Posterior cingulate gyrus (tissue), 11 donors: ENCODE measurements at places on chromosomes 1 and 21.

GRCh38 chr1:18606443-18607288 lies 24.0 kb upstream of the PAX7 start:
- no peak for DNase-seq

DNA sequence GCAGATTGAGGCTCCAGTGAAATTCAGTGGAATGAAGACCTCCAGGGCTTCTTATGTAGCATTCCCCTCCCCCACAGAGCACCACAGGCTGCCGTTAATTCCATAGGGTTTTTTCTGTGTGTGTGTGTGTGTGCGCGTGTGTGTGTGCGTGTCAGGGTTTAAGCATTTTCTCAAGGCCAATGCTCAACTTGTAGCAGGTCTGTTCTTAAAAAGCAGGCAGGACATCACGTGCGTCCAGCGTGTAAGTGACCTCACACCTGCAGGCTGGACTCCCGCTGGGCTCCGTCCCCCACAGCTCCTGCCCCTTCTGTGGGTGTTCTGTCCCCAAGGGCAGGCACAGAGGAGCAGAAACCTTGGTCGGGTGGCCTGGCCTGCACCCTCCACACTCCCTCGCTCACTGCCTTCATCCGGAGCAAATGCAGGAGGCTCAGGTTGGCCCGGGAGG lies 5.3 kb downstream of the PRDM16 start:
- no peak for DNase-seq

- no peak for DNase-seq
Measured at GRCh38 chr1:99268021-99268420, 3.7 kb downstream of the PLPPR4 start.

GRCh38 chr1:209379280-209379679 lies 204.2 kb upstream of the CAMK1G start:
- no peak for DNase-seq

DNA sequence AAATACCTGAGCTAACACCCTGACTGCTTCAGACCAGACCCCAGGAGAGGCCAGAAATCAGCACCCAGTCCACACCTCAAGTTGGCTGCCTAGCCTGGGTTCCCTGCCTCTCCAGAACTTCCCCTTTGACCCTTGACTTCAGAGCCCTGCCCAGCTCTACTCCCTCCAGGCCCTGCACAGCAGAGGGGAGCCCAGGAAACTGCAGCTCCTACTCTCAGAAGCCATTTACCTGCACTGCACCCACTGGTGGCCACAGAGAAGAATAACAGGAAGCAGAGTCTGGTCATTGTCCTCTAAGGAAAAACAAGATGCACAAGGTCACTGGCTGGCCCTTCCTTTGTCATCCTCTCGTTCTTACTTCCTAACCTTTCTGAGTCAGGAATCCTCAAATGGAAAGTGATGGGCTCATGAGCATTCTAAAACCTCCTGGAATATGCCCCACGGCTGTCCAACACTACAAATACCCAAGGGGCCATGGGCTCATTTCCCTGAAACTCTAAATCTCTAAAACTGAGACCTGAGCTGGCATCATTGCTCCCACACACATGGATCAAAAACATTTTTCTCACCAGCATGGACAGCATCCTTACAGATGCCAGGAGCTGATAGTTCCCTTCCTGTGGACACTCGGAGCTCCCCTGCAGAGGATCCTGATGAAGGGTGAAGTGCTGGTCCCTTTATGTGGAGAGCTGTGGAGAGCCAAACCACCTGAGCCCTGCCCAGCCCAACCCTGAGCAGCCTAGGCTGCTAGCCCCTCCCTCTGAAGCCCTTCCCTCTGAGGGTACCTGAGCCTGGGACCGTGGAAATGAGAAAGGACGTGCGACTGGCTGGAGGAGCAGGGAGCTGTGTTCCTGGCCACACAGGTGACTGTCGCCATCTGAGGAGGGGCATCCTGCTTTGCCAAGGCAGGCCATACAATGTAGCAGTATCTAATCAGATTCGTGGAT lies at the start of gene ITLN2:
ITLN2 (minus strand) TSS at position 652 of the 947 bp plus-strand sequence; CDS start at position 584, 68 bp downstream.
- DNase-seq = no peak

- no peak for DNase-seq
Measured at GRCh38 chr1:69492286-69492685, 75.4 kb upstream of the LRRC7 start.

DNA sequence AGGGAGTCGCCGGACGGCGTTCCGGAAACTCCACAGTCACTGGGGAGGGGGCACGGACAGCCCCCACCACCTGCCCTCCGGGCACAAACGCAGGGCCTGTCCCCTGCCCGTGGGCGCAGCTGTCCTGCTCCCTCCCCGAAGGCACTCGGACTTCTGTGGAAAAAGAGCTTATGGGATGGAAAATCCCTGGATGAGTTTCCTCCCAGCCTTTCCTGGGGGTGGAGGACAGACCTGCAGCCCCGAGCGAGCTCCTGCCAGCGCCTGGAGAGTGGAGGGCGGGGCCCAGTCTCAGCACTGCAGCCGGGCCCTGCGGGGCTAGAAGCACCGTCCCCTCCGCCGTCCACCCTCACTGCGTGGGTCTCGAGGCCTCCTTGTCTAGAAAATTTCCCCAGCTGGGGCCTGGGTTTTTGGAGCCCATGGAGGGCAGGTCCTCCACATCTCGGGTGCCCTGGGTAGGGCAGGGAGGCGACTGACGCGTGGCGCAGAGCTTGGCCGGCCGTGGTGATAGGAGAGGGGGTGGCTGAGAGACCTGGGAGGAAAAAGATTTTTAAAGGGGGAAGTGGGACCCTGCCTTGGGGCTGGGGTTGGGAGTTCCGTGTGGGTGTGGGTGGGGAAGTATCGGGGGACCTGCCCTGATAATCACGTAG lies 6.4 kb upstream of the COL6A1 start:
- DNase-seq = no peak

GRCh38 chr1:2466958-2467554 lies 9.0 kb upstream of the PLCH2 start:
- DNase-seq = no peak

GRCh38 chr1:85502625-85503083 lies 37.7 kb upstream of the DDAH1 start:
- no peak for DNase-seq

DNA sequence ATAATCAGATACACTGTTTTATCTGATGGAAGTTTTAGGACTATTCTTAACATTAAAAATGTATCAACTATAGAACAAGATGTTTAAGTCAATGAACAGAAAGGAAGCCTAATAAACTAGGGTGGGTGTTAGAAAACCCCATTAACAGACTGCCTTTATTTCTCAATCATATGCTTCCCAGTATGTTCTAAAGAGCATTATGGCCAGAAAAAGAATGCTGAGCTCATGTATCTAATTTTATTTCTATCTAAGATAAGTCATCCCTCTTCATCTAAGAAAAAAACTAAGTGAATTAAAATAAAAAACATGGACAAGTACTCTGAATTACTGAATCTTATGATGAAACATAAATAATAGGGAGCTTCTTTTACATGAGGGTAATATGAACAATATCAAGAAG lies 86.5 kb upstream of the TTC39A start:
- DNase-seq = no peak
